Anterior cingulate cortex (tissue), 58 donors: ENCODE measurements at places on chromosomes 6 and 20.

GRCh38 chr6:53090576-53090975 is 25.4 kb downstream of the FBXO9 start:
- no peak for DNase-seq

DNA sequence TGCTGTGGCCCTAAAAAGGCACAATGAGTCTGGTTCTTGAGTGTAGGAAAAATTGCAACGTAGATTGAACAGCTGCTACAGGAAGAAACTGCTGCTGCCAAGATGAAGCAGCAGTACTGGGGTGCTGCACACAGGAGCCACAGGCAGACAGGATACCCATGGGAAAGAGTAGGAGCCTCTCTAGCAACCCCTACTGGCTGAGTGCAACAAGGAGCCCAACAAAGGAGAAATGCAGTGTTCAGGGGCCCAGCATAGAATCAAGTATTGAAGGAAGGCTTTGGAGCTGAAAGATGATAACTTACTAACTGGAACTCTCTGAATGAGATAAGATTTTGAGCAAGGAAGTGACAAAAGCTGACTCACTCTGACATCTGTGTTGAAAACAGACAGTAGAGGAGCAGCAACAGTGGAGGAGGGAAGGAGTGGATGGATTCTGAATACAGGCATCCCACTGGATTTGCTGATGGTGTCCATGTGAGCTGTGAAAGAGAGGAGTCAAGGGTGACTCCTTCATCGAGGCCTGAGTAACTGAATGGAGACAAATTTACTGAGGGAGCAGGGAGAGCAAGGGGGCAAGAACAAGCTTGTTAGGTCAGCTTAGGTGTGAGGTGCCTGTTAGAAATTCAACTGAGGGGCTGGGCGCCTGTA is 534.7 kb upstream of the JARID2 start:
- no peak for DNase-seq

DNA sequence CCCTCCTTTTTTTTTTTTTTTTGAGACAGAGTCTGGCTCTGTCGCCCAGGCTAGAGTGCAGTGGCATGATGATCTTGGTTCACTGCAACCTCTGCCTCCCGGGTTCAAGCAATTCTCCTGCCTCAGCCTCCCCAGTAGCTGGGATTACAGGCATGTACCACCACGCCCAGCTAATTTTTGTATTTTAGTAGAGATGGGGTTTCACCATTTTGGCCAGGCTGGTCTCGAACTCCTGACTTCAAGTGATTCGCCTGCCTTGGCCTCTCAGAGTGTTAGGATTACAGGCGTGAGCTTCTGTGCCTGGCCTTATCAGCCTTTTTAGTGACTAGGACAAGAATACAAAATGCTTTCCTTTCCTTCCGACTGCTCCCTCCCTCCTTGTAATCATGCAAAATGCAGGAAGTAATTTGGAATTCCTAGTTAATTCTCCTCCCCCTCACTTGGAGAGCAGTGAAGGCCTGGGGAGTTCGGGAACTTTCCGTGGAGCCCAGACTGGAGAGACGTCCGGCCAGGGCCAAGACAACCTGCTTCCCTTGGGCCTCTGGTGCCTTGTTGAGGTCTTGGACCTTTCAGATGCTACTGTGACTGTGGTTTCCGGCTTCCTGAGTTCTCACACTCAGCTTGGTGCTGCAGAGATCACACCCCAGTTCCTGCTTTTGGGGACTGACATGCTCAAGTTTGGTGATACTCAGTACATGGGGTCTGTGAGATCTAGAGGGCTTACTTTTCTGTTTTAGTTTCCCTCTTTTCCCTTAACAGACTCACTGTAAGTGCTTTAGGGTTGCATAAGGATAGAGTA is 3.9 kb upstream of the PHF20 start:
- DNase-seq: peak; percentile 7

GRCh38 chr6:137820952-137821351 is 46.1 kb upstream of the TNFAIP3 start:
- no peak for DNase-seq

GRCh38 chr6:116434056-116434725 is 27.0 kb upstream of the CALHM6 start:
- DNase-seq: no peak

DNA sequence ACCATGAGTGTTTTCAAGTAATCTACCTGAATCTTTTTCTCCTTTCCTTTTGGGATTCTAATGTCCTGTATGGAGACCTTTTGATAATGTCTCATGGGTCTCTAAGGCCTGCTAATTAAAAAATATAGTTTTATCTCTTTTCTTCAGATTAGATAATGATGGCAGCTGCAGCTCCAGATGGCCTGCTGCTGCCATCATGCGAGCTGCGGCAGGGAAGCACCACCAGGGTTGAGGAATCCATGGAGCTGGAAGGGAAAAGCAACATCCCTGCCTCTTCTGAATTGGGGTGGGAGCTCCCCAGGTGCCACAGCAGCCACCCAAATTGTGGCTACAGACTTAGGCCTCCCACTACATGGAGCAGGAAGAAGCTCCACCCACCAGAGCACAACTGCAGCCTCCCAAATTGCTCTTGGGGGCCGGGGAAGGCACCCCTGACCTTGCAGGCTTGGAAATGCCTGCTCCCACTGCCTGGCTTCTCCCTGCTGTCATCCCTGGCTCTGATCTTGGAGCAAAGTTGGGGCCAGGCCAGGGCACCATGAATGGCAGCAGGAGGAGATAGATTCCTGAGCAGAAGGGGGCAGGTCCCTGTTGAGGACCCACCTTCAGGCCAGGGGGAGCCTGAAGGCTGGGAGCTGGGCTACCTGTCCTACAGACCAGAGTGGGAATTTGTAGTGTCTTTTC is 189.6 kb upstream of the MAN1A1 start:
- DNase-seq: no peak

DNA sequence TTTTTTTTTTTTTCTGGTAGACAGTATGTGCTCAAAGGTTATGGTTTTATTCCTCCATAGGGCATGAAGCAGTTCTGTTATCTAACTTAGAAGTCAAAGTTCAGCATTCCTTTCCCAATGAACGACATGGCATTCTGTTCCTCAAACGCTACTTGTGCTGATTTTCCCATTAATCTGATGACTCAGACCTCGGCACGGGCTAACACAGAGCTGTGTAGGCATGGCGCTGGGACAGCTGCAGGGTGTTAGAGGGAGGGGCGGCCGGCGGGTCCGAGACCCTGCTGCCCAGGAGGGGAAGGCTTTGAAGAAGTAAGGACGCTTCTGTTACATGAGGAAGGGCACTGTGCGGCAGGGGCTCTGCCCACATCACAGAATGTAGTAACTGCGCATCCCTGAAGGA is 93.6 kb upstream of the AGPAT4 start:
- no peak for DNase-seq
